ENCODE measurements at places on chromosomes 4 and X.

GRCh38 chr4:81758574-81759264 lies 287.0 kb upstream of the RASGEF1B start:
- no peak for DNase-seq

DNA sequence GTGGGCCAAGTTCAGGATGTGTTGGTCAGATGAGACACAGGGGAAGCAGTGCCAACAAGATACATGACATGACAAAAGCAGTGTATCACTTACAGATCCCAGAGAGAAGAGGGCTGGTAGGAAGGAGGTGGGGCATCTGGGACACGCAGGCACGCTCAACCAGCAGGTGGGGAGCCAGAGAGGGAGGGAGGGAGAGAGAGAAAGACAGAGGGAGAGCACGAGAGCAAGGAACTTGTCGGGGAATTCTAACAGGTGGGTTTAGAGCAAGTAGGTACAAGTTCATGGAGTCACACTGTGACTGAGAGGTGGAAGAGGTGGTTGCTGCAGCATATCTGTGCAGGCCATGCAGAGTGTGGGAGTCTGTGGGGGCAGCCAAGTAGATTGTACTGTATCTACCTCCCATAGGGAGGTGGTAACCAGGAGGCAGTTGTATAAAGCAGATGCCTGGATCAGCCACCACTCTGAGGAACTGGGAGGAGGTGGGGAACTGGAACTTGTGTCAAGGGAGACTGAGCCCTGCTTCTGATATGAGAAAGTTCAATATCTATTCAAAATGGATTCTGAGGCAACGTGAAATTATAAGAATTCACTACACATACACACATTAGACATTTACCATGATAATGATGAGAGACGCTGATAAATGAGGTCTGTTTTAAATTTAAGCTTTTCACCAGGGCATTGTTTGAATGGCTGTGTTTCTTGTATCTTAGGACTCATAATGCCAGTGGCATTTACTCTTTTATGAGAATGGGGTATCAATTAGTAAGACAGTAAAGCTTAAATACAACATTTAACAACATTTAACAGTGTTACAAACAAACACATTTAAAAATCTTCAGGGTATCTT lies 43.7 kb downstream of the BBS12 start:
- DNase-seq, result no peak

DNA sequence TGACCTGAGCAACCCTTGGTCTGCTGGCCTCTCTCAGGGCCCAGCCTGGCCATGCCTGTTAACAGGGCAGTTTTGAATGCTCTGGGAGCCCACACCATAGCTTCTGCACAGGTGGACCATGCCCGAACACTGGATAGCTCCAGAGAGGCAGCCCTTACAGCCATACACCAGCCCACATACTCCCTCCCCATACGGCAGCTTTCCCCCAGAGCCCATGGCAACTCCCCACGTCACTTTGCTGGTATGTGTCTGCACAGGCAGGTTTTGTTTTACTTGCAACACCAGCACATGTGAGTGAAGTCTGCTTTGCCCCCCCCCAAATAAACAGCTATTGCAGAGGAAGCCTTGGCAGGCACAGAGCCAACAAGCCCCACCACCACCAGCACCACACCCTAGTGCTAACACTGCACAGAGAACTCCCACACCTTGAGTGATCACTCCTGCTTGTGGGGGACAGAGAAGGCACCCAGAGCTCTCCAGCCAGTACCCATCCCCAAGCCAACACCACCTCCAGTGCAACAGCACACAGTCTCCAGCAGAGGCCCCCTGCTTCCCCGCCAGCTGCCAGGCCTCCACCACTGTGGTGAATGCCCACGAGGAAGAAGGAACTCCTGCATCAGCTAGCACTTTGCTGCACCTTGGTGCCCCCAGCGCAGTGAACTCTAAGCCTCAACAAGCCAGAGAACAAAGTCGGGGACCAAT lies 87.3 kb downstream of the STPG2 start:
- no peak for DNase-seq

DNA sequence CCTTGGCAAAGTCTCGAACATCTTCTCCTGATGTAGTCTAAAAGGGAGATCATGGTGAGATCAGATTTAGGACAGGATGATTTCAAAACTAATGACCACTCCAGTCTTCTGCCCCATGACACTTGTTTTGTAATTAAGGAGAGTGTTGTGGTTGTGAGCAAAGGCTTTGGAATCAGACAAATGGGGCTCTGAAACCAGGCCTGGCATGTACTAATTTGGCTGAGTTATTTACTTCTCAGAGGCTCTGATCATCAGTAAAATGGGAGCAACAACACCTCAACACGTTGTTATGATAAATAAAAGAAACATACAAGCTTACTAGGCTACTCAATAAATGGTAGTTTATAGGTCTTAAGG lies 106.9 kb upstream of the FTHL17 start:
- no peak for DNase-seq

DNA sequence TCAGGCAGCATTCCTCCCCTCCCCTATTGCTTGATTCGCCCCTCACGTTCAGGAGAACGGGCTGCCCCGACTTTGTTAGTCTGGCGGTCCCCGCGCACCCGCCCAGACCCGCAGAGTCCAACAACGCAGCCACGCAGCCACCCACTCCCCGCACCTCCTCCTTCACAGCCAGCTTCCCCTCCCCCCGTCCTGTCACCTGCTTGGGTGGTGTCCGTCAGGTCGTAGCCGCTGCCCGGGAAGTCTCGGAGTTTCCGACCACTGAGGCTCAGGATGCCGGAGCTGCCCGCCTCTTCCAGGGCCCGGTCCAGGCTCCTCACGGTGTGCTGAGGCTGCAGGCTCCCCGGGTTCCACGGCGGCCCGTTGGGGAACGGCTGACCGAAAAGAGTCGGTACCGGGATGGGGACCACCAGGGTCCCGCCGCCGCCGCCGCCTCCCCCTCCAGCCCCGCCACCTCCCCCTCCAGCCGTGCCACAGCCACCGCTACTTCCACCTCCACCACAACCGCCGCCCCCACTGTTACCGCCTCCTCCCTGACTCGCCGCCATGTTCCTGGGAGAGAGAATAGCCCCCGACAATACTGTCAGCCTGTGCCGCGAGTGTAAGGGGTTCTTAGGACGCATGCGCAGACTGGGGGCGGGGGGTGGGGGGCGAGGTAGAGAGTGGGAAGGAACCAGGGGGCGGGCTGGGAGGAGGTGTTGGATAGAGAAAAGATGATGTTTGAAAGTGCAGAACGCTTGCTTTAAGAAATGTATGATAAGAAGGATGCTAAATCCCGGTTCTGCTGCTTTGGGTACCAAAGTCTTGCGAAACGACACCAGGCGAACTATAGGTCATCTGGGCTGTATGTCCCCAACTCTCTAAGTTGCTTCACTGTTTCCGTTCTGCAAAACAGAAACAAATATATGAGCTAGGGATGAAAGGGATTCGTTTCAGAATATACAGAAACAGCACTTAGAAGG lies at the start of gene LRCH2:
TSS of gene LRCH2 (minus strand) at position 600 of the 959 bp plus-strand sequence. CDS start at position 545, 55 bp downstream.
- no peak for DNase-seq

DNA sequence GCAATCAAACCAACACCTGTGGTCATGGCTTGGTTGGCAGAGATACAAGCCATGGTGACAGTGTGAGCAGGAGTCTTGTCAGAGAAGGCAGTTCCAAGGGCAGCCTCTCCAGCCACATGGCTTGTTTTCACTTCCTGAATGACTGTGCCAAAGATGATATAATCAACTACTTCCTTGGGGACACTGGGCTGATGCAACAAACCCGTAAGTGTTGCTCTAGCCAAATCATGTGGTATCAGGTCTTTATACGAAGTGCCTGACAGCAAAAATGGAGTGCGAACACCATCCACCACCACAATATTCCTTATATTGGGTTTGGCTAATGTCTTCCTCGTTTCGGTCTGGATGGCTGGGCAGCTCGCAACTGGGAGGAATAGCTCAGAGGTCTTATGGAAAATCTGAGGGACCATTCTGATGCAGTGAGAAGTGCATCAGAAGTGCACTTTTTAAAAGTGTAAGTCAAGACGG lies 922.0 kb downstream of the NLGN4X start:
- no peak for DNase-seq

DNA sequence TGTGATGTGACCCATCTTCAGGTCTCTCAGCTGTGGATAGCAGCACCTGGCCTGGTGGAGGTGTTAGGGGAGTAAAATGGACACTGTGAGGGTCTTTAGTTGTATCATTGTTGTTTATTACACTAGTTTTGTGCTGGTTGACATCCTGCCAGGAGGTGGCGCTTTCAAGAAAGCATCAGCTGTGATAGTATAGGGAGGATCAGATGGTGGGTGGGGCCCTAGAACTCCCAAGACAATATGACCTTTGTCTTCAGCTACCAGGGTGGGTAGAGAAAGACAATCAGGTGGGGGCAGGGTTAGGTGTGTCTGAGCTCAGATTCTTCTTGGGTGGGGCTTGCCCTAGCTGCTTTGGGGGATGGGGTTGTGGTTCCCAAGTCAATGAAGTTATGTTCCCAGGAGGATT lies 162.8 kb downstream of the PPP1R2C start:
- no peak for DNase-seq

DNA sequence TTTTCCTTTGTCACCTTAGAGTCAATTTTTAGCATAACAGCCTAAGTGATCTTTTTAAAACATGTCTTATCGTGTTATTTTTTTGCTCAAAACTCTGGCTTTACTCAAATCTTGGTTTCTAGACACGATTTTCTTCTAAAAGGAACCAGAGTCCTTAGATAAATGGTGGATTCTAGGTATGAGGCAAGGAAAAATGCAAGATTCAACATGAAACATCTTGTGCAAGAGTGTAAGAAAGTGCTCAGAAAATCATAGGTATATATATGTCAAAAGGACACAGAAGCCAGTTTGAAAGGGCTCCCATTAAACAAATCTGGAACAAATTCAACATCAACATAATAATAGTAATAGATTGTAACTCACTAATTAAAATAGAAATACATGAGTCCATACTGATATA lies 8.1 kb upstream of the ADGRG4 start:
- no peak for DNase-seq

DNA sequence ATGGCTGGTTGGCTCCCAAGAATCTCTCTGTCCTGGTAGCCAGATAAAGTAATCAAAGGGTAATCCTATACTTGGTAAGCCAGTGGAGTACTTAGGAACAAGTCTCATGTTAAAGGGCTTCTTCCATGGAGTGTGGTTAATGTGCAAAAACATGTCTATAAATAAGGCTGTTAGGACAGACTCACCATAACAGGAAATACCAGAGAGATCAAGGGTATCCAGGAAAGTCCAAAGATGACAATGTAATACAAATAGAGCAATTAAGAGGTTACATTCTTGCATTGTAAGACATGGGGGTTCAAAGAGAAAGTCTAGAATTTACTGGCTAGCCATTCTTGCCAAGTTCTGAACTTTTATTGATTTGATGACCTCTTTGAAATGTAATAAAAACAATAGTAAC lies 61.9 kb upstream of the ZCCHC13 start:
- DNase-seq, result no peak

DNA sequence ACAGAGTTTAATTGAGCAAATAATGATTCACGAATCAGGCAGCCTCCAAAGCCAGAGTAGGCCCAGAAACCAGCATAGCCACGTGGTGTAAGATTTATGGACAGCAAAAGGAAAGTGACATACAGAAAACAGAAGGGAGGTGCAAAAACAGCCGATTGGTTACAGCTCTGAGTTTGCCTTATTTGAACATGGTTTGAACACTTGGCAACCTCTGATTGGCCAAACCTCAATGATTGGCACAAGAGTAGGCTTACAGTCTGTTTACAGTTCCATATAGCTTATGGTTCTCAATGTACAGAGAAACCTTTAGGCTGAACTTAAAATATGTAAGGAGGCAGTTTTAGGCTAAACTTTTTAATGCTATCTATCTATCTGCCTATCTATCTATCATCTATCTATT lies 394.8 kb downstream of the CFAP47 start:
- DNase-seq, result no peak

DNA sequence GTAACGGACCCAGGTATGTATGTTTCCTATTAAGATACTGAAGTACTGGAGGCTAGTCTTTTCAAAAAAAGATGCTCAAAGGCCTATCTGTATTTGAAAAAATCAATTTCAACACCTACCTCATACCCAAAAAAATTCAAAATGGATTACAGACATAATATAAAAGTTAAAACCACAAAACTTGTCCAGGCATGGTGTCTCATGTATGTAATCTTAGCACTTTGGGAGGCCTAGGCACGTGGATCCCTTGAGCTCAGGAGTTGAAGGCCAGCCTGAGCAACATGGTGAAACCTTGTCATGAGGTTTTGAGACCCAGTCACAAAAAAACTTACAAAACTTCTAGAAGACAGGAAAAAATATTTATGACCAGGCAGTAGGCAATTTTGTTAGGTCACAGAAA lies 16.7 kb downstream of the RBMX start:
- DNase-seq, result no peak

- DNase-seq, result no peak
These were observed 182.8 kb downstream of the LARP7 start for GRCh38 chr4:112819729-112820128.

- no peak for DNase-seq
These were observed 784 bp downstream of the MAP7D3 start for GRCh38 chrX:136250191-136251040.

DNA sequence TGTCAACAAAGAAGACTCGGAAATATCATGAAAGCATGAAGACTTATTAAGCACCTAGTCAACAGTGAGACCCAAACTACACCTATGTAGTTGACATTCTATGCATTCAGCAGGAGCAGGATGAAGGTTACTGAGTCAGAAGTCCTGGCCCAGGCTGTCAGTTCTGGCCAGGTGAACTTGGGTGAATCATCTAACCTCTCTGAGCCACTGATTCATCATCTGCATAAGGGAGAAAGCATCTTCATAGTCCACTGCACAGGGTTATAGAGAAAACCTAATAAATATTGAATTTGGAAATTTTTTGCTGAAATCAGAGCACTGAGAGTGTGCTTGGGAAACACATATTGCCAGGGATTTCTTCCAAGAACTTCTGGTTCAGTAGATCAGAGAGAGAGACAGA lies 296.0 kb upstream of the SFRP2 start:
- DNase-seq, result no peak

DNA sequence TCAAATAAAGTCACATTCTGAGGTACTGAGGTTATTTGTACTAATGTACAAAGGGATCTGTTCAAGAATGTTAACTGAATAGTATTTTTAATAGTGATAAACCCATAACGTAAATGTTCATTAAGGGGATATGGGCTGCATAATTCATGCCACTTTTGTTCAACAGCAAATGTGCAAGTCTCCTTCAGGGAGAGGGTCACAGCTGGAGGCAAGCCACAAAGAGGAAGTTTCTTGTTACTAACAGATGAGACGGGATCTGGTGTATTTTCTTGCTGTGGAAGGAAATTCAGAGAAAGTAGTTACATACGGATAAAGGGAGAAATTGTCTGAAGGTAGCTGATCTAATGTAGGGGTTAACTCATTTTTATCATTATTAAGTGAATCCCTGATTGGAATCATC lies 10.0 kb downstream of the ZFP42 start:
- DNase-seq, result no peak

All from esophagus muscularis mucosa (tissue), 4 donors.